ENCODE measurements at places on chromosomes 6 and 20.

DNA sequence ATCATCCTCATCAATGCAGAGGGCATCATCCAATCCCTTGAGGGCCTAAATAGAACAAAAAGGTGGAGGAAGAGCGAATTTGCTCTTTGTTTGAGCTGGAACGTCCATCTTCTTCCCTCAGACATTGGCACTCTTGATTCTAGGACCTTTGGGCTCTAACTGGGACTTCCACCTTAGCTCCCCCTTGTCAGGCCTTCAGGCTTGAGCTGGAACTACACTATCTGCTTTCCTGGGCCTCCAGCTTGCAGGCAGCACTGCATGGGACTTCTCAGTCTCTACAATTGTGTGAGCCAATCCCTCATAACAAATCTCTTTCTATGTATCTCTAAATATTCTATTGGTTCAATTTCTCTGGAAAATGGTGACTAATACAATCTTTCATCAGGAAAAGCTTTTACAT is 155.4 kb downstream of the MCHR2 start:
- DNase-seq = no peak

DNA sequence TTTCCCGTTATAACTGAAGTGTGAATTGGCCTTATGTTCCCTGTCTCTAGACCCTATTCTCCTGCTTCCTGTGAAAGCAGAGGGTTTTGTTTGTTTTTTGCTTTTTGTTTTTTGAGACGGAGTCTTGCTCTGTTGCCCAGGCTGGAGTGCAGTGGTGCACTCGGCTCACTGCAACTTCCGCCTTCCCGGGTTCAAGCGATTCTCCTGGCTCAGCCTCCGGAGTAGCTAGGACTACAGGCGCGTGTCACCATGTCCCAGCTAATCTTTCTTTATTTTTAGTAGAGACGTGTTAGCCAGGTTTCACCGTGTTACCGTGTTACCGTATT is 674 bp upstream of the GNMT start:
- DNase-seq = no peak

GRCh38 chr6:107237992-107238660 is 122.8 kb upstream of the BEND3 start:
- no peak for DNase-seq

- DNase-seq = no peak
These were observed 21.5 kb downstream of the ASIP start for GRCh38 chr20:34262488-34263288.

DNA sequence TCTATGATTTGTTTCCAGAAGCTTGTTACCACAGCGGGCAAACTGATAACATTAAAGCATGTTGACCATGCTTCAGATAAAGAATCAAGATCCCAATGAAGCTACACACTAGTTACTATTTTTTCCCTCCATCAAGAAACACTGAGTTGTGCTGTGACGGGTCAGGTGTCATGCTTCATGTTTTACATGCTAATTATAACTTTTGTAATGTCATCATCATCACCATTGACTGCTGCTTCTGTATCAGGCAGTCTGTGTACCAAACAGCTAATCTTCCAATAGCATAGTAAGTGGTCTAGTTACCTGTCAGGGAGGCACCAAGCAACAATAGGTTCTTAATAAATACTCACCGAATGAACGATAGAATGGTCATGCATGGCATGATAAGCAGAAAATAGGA is 388.1 kb downstream of the THBS2 start:
- no peak for DNase-seq

- no peak for DNase-seq
These were observed 17.0 kb downstream of the SUN5 start for GRCh38 chr20:32987044-32987825.

DNA sequence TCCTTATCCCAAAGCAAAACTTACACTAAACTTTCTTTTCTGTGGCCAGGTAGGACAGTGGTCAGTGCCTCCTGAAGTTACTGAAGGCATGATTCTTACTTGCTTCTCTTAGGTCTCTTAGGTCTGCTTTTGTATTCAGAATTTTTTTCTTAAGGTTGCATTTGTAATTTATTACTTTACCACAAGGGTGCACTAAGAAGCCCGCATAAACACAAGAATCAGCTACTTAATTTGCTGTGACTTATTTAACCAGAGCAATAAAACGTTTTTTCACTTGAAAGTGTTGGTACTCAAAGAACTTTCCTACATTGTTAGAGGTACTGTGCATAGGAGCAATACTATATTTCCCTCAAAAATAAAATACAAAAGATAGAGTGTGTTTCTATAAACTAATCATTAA is 75.4 kb upstream of the LAMA2 start:
- no peak for DNase-seq

- DNase-seq = no peak
These were observed 44.1 kb upstream of the AKIRIN2 start for GRCh38 chr6:87745966-87746721.

Data from head of caudate nucleus (tissue), 42 donors.